CD8-positive, alpha-beta memory T cell (primary cell): ENCODE measurements at places on chromosomes 1 and 21.

DNA sequence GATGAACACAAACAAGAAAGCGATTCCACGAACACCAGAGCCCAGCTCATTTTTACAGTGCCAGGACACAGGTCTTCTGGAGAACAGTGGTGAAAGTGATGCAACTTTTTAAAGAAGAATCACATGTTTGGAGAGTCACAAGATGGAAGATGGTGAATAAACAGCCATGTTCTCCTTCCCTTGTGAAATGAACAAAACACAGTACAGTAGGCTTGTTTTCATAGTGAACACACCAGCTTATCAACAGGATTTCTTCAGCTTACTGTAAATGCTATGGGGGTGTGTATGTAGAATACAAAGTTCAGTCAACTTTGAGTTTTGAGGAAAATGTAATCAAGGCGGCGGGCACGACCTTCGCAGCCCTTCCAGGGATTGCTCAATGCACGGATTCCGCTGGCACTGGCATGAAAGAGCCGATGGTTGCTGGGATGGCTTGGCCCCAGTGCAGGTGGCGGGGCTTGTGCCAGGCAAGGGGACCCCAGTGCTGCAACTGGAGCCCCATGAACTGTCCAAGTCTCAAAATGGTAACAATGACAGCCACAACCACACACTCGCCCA is 9.7 kb downstream of the TMPRSS3 start:
- no peaks in the 10 kb centered on the region for H3K36me3 ChIP-seq
- H3K27me3 ChIP-seq: no peaks in the 10 kb centered on the region
- peaks cover 26% of the 10 kb centered on the region for H3K4me1 ChIP-seq
- H3K27ac ChIP-seq: no peak overlapping the region
- no peak overlapping the region for H3K4me3 ChIP-seq

GRCh38 chr1:29736582-29737188 is 500.4 kb downstream of the PTPRU start:
- DNase-seq: no peak
- no peaks in the 10 kb centered on the region for H3K4me1 ChIP-seq
- no peak overlapping the region for H3K4me3 ChIP-seq
- H3K36me3 ChIP-seq: no peaks in the 10 kb centered on the region
- H3K27ac ChIP-seq: no peak overlapping the region
- H3K27me3 ChIP-seq: no peaks in the 10 kb centered on the region

DNA sequence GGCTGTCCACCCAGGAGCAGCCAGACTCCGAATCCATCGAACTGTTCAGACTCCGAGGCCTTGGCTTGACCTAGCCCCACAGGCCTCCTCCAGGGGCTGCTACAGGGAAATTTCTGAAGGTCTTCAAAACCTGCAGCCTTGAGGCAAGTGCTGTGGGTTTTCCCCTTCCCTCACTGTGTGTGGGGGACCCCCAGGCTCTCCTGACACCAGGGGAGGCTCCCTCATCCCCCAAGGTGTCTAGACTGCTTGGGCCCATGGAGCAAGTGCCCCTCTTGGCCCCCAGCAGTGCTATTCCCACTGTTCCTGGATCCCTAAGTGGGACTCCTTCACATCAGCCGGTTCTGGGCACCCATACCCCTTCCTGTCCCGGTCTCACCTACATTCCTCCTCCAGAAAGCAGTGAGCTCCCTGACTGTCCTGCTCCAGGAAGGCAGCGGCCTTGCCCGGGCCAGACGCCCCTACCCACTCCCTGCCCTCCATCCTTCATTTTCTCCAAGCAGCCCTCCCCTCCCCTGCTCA is 814 bp downstream of the PAQR7 start:
- H3K36me3 ChIP-seq: no peaks in the 10 kb centered on the region
- H3K4me3 ChIP-seq: peak overlapping the region; percentile 25
- H3K4me1 ChIP-seq: peaks cover 11% of the 10 kb centered on the region
- peak overlapping the region; percentile 15 for H3K27ac ChIP-seq
- no peaks in the 10 kb centered on the region for H3K27me3 ChIP-seq
- DNase-seq: no peak

GRCh38 chr1:81509594-81509993 is 291.1 kb upstream of the ADGRL2 start:
- H3K4me3 ChIP-seq: no peak overlapping the region
- H3K27me3 ChIP-seq: no peaks in the 10 kb centered on the region
- DNase-seq: no peak

DNA sequence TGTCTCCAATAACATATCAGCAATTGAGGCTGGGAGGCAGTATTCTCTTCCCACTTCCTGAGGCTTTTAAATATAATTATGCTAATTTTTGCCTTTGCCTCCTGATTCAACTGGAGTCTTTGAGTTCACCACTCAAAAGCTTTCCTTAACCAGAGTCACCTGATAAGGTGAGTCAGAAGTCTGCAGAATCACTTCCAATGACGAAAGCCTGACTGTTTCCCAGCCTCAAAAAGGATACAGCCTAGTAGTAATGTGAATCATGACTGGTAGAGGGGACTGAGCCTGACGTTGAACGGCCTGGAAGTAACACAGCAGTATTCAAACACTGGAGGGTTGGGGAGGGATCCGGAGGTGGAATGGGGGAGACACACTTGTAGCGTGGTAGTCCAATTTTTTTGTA is 10.4 kb upstream of the MRPL9 start:
- H3K27ac ChIP-seq: no peak overlapping the region
- H3K4me1 ChIP-seq: no peaks in the 10 kb centered on the region
- DNase-seq: no peak

GRCh38 chr1:53529555-53529954 is 70.4 kb downstream of the DMRTB1 start:
- H3K4me3 ChIP-seq: no peak overlapping the region
- DNase-seq: no peak
- no peaks in the 10 kb centered on the region for H3K4me1 ChIP-seq
- no peaks in the 10 kb centered on the region for H3K36me3 ChIP-seq
- no peaks in the 10 kb centered on the region for H3K27me3 ChIP-seq
- H3K27ac ChIP-seq: no peak overlapping the region

- peak; percentile 56 for DNase-seq
- no peaks in the 10 kb centered on the region for H3K36me3 ChIP-seq
- peak overlapping the region; percentile 86 for H3K27ac ChIP-seq
- peaks cover 42% of the 10 kb centered on the region for H3K4me1 ChIP-seq
- no peaks in the 10 kb centered on the region for H3K27me3 ChIP-seq
- peak overlapping the region; percentile 73 for H3K4me3 ChIP-seq
Observed at GRCh38 chr1:117607471-117607870, 1.6 kb downstream of the TENT5C start.

GRCh38 chr1:18201997-18202719 is 94.6 kb downstream of the IGSF21 start:
- no peaks in the 10 kb centered on the region for H3K27me3 ChIP-seq
- H3K27ac ChIP-seq: no peak overlapping the region
- DNase-seq: no peak
- no peaks in the 10 kb centered on the region for H3K36me3 ChIP-seq
- H3K4me1 ChIP-seq: no peaks in the 10 kb centered on the region
- no peak overlapping the region for H3K4me3 ChIP-seq

- no peaks in the 10 kb centered on the region for H3K27me3 ChIP-seq
- no peak overlapping the region for H3K4me3 ChIP-seq
- no peaks in the 10 kb centered on the region for H3K36me3 ChIP-seq
- no peak for DNase-seq
- H3K27ac ChIP-seq: no peak overlapping the region
Observed at GRCh38 chr1:240245629-240246020, 153.9 kb downstream of the FMN2 start.
